ENCODE measurements at places on chromosomes 6 and 20.

GRCh38 chr6:74632196-74632875 is 573.5 kb downstream of the COL12A1 start:
- no peak for DNase-seq

DNA sequence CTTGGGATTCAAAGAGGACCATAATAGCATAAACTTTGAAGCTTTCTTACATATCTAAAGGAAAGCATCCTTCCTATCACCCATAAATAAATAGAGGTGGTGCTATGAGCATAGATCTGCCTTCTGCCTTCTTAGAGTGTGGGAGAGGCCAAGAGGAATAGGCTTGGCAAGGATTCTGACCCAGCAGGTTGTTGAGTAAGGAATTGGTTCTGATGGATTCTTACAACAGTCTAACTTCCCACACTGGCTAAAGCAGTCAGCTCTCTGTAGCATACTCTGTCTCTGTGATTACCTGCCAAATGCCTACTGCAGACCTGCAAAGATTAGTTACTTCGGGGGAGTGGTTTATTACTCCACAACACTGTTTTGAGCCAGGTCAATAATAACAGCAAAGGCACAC is 198.0 kb upstream of the RAB32 start:
- DNase-seq = no peak

- no peak for DNase-seq
Observed at GRCh38 chr6:34157236-34157830, 11.4 kb upstream of the GRM4 start.

DNA sequence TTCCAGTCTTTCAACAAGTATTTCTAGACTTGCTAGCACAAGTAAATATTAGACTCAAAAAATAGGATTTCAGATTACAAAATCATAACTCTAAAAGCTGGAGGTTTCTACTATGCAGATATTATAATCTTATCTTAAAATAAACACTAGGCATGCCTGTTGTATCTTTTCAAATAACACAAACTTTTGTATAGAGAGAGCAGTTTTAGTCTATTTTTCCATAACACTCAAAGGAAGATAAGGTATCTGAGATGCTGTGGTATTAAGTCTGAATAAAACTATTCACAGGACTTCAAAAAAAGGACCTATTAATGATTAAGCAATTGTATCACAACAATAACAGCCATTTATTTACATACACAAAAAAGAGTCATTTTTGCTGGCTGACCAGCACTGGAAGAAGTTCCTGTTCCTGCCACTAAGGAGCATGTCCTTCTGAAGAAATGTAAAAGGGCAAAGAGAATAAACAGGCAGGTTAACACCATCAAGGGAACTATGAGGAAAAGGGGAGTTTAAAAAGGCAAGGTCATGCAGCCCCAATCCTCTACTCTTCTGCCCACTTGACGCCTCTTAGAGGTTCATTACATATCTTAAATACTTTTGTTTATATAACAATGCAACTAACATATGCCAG is 39.4 kb downstream of the REPS1 start:
- no peak for DNase-seq

DNA sequence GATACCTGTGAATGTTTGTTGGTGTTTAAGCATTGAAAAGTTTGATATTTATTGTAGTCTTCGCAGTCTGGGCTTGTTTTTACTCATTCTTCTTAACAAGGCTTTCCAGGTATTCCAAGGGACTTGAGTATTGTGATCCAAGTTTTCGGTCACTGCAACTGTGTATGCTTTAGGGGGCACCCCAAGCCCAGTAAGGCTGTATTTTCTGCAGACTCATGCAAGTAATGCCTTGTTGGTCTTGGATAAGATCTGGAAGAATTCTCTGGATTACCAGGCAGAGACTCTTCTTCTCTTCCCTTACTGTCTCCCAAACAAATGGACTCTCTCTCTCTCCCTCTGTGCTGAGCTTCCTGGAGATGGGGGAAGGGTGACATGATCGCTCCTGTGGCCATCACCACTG is 82.1 kb downstream of the RFPL4B start:
- DNase-seq = peak; percentile 18

Data from NT2/D1 (cell line).